Karpas-422 (cell line): ENCODE measurements at places on chromosomes 11 and 22.

DNA sequence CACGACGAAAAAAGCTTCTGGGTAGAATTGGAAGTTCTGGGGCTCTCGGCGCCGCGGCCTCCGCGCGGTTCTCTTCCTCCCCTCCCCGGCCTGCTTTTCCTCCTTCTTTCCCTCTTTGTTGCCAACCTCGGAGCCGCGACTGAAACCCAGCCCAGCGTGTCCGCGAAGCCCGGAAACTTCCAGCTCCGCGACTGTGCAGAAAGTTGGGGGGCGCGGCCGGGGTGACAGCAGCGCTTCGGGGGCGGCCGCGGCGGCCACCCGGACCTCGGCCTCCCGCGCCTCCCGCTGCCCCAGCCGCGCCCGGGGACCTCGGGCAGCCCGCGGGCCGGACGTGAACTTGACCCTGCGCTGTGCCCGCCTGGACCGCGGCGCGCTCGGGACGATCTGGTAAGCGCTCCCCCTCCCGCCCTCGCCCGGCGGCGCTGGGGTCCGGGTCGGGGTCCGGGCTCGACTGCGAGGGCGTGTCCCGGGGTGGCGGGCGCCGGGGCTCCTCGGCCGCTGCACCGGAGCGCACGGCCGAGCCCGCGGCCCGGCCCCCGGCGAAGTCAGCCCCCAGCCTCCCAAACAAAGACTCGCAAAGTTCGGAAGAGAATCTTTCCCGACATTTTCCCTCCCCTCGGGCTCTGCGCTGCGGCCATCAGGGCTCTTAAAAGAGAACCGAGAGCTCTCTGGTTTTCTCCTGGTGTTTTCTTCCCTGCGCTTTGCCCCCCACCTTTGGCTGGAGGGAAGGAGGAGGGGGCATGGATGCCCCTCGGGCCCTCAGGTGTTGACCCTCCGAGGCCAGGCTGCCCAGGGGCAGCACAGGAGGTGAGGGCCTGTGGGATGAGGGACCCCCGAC is 67.9 kb upstream of the WNT7B start:
- no peak for DNase-seq

DNA sequence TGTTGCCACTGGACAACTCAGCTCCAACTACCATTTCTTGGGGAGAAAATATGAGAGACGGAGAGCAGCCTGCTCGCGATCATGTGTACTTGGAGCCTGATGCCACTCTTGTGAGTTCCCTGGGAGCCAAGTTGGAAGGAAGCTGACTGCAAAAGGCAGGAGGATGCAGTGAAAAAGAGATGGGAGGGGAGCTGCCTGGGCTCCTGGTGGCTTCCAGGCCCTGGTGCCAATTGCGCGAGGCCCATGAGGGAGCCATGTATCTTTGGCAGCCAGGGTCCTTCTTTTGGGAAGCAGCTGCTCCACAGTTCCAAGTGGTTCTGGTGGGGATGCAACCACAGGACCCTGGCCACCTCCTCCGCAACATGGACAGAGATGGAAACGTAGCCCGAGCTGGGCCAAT is 11.1 kb downstream of the C11orf91 start:
- no peak for DNase-seq

DNA sequence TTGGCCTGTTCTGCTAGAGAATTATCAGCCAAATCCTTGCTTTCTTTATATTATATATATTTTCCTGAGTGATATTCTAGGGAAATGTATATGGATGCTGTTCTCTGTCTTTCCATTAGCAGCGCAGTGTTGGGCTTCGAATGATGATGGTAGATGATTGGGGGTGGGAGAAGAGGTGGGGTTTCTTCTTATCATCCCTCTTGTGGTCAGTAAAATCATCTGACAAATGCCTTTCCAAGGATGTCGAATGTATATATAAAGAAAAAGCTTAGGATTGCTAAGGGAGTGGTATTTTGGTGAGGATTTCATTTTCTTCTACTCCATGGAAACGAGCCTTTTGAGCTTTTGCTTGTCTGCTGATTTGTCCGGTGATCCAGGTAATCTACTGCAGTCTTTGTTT is 48.9 kb downstream of the ARHGEF12 start:
- no peak for DNase-seq

- DNase-seq: no peak
Measured at GRCh38 chr22:31579835-31580242, 82.2 kb downstream of the PISD start.
